ENCODE measurements at places on chromosomes 4 and X.

DNA sequence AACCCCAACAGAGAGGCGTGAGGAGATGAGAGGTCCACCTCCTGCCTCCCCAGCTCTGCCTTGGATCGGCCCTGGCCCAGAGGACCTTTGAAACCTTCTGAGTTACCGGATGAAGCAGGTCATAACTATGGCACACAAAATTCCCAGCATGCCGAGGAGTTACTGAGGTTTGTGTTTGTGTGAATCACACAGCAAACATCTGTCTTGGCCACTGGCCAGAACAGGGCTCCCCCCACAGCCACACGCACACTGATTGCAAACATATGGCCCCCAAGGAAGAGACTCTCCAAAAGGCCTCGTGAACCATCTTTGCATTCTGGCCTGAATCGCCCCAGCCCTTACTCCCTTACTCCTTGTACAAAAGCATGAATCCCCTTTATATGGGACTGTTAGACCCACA lies 18.9 kb downstream of the RPS4X start:
- DNase-seq: no peak

DNA sequence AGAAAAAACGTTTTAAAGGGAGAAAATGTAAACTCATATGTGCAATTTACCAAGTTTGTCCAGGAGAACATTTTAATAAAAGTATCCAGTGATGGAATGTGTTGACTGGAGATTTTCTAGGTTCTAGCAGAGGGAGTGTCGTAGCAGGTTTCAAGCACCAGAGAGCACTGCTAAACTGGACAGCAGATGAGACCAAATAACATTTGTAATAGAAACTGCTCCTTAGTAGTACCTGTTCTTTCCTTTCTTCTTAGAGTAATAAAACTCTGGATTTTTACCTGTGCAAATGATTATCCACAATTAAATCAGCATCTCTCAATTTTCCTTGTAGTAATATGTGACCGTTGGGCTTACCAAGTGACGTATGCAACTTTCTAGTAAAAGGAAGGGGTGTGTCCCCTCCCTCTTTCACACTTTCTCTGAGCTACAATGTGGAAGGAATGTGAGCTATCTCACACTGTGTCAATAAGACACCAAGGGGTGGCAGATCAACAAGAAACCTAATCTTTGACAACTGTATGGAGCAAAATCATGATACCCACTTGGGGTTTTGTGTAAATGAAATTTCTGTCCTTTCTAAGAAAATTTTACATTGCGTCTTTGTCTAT lies 9.5 kb downstream of the HPGDS start:
- no peak for DNase-seq

- no peak for DNase-seq
These were observed 66.1 kb downstream of the NHSL2 start for GRCh38 chrX:71976753-71977152.

DNA sequence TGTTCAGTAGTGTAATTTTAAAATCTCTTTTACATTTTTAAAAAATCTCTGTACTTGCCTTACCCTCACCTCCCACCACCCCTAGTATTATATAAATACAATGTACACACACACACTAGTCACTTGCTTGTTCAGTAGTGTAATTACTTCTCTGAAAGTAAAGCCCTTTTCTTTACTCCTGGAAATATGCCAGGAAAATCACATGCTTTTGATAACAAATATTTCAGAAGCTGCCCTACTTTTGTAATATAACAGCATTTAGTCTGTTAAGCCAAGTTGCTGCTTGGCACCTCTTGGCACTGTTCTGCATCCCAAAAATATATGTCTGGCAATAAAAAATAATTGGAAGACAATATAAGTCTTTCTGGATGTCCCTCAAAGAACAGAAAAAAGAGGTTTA lies 172.8 kb upstream of the APOOL start:
- no peak for DNase-seq

DNA sequence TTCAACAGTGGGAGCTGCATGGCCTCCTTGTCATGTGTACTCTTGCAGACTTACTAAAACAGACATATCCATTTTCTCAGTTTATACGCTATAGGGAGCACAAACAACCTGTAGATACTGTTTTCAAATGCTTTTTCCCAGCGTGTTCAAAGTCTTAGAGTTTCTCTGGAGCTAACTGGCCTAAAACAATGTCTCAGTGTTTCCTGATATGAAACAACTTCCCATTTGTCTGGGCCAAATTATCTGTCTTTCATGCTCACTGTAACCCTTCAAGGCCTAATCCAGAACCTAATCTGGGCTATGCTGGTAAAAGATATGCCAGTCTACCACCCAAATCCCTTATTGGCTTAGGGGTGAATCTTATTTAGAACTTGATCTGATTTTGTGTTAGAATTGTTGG lies 38.8 kb downstream of the RAB40A start:
- no peak for DNase-seq

- DNase-seq: no peak
These were observed 89.0 kb downstream of the KDR start for GRCh38 chr4:55036405-55036804.

DNA sequence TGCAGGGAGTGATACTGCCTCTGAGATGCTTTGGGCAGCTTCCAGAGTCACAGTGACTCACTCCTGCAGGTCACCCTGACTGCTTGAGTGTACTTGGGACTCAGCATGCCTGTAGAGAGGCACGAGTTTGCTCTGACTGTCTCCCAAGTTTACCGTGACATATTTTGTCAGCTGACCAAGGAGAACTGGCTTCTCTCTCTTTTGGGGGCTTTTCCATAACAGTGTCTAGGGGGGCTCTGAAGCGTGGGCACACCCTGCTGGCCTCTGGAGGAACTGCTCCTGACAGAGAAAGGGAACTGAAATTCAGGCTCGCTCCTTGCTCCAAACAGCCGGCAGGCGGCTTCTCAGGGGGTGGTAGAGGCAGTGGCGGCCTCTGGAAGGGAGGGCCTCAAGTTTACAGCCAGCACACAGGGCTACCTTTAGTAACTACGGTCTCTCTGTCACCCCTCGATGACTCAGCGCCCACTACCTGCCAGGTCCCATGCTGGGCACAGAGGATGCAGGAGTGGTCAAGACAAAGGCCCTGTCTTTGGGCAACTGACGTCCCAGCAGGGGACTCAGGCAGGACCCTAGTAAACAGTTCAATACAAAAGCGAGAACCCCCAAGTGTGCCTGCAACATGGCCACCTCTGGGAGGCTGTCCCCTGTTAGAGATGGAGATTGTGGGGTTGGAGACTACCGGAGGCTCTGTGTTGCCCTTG lies 17.8 kb downstream of the ZNF185 start:
- no peak for DNase-seq

DNA sequence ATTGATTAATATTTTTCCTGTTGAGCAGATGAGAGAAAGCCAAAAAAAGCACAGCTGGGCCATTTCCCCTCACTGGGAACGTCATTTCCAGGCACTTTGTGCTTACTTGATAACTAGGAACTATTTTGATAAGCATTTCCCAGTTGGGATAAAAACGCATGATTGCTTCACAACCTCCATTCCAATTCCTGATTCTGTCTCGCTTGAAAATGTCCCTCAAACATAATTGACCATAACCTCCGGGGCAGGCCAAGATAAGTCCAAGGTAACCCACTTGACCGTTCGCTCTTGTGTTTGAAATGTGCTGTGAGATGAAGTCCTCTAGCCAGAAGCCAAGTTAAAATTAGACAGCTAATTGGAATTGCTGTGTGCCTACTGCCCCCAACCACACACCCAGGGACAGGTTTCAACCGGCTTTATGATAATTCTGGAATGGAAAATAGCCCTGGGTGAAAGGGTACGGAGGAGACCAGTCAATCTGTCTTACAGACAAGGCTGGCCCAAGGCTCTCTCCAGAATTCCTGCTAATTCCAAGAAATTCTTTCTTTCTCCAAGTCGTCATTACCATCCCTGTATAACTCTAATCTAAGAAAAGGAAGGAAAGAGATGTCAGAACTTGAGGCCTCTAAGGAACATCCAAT lies 137.1 kb downstream of the MID1 start:
- DNase-seq: no peak

- DNase-seq: no peak
These were observed 124.9 kb downstream of the PTTG2 start for GRCh38 chr4:38084877-38085711.

DNA sequence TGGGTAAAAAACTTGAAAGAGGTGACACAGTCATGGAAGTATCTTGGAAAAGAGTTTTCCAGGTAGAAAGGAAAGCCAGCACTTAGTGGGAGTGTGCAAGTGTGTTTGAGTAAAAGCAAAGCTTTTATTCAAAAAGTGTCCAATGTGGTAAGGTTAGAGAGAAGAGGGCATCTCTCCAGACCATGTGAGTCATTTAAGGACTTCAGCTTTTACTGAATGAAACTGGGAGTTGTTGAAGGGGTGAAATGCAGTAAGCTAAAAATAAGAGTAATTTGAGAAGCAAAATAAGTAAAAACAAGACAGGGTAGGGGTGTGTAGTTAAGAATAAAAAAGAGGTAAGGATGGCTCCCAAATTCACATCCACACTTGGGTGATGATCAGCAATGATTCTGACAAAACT lies 238.9 kb downstream of the SLC7A11 start:
- no peak for DNase-seq

- DNase-seq: no peak
These were observed 58.6 kb downstream of the ELOVL6 start for GRCh38 chr4:110139815-110140214.

- no peak for DNase-seq
These were observed 65.3 kb downstream of the LCORL start for GRCh38 chr4:17956245-17956644.

DNA sequence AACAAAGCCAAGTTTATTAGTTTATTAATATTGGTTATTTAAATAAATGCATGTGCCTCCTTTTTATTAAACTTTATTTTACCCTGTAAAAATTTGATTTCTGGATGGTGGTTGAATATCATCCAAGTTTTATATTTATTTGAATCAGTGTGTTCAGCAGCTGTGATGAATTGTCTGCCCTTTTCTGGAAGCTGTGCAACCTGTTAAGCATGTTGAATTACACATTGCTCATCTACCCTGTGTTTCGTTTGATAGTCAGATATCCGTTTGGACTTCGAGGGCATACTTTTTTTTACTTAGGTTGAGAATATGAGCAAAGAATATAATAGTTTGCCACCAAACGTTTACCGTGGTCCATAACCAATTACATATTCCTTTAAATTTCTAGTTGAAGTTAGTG lies 95.8 kb upstream of the TENM3 start:
- DNase-seq: no peak

DNA sequence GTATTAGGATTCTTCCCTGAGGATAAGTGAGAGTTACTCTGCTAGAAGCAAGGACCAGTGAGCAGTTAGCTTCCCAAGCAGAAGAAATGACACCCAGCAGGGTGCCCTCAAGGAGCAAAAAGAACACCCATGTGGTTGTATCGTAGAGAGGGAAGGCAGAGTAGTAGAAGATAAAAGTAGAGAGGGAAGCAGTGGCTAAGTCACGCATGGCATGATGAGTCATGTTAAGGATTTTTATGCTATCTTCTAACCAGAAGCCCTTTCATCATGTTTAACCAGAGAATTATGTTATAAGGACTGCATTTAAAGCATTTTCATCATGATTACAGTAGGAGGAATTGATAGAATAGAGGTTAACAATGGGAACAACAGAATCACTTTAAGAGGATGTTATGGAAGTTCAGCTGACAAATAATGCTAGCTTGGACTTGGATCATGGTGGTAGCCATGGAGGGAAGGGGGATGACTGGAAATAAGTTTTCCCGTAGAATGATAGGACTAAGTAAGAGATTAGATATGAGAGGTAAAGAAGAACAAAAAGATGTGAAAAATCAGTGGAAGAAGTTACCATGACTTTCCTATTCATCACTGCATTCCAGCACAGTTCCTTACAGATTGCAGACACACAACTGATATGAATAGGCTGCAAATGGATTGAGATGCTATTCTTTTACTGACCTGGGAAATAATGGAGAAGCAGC lies 383.5 kb upstream of the INTU start:
- no peak for DNase-seq

- DNase-seq: no peak
These were observed 36.8 kb downstream of the LRP2BP start for GRCh38 chr4:185358959-185359358.

All from activated T-cell treated with anti-CD3 and anti-CD28 coated beads for 48 hours (primary cell).